ENCODE measurements at places on chromosomes 4 and X.

DNA sequence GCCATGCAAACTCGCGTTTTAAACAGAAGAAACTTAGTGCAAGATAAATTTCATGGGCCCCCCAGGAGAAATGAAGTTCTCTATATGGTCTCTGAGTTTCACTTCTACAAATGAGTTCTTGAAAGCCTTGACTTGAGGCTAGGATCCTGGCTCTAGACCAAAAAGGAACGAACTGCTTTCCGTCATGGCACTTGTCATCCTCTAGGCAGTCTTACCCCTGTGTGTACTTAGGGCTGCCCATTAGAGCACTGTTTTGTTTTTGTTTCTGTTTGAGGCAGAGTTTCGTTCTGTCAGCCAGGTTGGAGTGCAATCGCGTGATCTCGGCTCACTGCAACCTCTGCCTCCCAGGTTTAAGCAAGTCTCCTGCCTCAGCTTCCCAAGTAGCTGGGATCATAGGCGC, 29.0 kb downstream of the RNF4 start:
- no peak for DNase-seq

DNA sequence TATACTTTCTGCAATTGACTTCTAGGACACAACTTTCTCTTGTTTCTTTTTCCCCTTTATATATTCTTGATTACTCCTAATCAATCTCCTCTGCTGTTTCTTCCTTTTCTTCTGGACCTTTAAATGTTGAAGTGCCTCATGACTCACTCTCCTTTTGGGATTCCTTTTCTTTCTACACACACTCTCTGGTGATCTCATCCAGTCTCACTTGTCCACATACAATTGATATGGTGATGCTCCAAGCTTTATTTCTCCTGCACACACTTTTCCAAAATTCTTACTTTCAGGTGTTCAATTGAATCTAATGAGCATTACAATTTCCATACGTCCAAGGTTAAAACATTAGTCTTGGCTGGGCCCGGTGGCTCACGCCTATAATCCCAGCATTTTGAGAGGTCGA, 794.8 kb upstream of the EPHA5 start:
- no peak for DNase-seq

DNA sequence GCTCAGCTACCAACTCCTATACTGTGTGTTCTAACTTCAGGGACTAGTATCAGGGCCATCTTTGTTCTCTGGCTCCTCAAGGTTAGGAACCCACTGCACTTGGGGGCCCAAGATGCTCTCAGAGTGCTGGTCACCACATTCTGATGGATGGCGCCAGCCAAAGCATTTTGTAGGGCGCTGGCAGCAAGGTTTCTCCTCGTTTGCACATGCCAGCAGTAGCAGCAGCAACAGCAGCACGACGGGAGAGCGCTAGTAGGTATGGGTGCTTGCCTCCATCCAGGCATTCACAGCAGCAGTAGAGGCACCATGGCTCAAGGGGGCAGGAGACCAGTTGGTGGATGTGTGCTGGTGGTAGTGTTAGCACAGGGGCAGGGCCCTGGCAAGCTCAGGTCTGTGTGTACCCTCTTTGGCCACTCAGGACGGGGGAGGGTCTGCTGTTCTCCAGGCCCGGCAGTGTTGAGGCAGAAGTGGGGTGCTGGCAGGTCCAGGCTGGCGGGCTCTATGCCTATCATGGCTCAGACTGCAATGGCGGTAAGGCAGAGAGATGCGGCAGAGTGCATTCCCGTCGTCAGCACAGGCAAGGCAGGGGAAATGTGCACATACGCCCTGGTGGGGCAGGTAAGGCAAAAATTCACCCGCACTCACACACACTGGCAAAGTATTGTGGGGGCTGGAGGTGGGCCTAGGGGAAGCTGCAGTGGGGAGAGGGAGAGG, 56.6 kb downstream of the SERPINA7 start:
- no peak for DNase-seq

- no peak for DNase-seq
These were observed 213.7 kb downstream of the AFAP1 start for GRCh38 chr4:7725951-7726350.

DNA sequence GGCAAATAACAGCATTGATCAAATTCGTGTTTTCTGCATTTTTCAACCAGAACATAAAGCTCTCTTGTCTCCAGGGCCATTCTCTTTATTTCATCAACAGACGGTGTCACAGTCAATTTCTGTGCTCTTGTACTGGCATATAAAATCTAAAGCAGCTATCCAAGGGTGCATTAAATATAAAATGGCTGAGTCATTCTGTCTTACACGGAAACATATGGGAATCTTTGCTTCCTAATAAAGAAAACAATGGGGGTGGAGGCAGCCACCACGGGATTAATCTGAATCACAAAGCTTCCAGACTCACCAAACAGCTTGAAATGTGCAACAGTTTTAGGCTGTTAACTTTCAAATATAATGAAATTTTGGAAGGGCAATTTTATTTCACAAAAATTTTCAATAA, 132.6 kb downstream of the IL15 start:
- no peak for DNase-seq

GRCh38 chrX:39915081-39915480, 182.7 kb downstream of the BCOR start:
- DNase-seq, result no peak

- no peak for DNase-seq
These were observed 108.8 kb downstream of the TMA16 start for GRCh38 chr4:163603257-163603656.

DNA sequence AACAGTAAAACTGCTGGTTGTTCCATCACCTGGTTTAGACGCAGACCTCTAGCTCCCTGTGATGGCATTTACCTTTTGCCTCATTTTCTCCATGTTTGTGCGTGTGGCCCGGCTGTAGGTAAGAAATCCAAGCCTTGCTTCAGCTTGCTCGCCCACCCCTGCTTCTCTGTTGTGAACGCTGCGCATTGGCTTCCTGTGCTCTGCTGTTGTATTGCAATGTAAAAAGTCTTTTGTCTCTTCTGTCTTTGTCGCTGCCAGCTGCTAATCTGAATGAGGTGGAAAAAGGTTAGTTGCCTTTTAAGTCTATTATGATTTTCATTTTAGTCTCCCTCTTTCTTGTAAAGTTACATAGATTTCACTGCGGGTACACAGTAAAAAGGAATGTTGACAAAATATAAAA, 127.3 kb upstream of the PACRGL start:
- no peak for DNase-seq

DNA sequence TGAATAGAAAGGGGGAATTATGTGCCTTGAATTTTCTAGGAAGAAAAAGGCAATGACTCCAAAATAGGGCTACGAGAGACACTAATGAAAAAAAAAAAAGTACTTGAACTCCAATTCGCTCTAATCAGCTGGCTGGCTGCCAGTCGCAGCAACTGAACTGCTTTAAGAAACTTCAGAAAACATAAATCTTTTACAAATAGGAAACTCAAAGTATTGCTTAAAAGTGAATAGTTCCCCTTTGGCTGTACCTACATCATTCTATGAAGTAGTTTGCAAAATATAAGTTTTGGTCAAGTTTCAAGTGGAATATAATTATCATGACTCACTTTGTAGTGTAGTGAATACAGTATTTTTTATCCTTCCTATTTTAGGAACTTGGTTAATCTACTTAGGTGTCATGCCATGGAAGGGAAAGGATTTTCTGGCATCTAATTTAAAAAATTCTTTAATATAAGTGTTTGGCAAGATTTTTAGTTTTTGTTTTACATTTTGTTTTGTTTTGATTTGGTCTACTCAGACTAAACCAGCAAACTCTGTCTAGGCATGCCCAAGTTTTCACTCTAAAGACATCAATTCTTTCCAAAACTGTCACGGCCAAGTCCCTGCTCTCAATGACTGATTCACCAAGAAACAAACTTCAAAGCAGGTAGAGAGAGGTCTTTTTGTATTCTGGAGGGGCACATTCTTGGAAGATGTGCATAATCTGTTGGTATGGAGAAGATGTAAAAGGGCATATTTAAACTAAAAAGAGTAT, 382.4 kb upstream of the GALNT7 start:
- DNase-seq, result no peak

- DNase-seq, result no peak
These were observed 9.3 kb downstream of the LCORL start for GRCh38 chr4:18012134-18012806.

DNA sequence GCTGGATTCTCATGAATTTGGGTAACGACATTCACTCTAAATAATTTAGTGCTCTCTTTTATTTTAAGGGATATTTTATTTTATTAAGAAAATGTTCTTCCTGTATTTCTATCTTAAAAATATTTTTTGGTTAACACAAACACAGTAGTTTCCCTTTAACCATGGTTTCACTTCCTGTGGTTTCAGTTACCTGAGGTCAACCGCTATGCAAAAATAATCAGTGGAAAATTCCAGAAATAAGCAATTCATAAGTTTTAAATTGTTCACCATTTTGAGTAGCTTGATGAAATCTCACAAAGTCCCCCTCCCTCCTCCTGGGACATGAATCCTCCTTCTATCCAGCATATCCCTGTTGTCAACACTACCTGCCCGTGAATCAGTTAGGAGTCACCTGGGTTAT, 71.4 kb downstream of the GBA3 start:
- DNase-seq, result no peak

- no peak for DNase-seq
These were observed 1440.2 kb downstream of the ADGRL3 start for GRCh38 chr4:62640296-62640695.

DNA sequence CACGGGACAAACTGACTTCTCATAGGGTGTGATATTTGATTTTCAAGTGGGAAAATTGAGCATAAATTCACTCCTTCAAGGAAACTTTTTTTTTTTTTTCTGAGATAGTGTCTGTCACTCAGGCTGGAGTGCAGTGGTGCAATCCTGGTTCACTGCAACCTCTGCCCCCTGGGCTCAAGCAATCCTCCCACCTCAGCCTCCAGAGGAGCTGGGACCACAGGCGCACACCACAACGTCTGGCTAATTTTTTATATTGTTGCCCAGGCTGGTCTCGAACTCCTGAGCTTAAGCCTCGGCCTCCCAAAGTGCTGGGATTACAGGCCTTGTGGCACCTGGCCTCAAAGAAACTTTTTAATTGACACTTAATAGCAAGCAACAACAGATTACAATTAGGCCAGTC, 13.8 kb downstream of the CLDN34 start:
- DNase-seq, result no peak

GRCh38 chrX:135408794-135409193, 12.9 kb upstream of the SMIM10L2A start:
- DNase-seq, result no peak

- no peak for DNase-seq
These were observed 29.4 kb downstream of the TRPC5 start for GRCh38 chrX:112053169-112053568.

GRCh38 chr4:103264905-103265304, 66.8 kb upstream of the CENPE start:
- DNase-seq, result no peak

DNA sequence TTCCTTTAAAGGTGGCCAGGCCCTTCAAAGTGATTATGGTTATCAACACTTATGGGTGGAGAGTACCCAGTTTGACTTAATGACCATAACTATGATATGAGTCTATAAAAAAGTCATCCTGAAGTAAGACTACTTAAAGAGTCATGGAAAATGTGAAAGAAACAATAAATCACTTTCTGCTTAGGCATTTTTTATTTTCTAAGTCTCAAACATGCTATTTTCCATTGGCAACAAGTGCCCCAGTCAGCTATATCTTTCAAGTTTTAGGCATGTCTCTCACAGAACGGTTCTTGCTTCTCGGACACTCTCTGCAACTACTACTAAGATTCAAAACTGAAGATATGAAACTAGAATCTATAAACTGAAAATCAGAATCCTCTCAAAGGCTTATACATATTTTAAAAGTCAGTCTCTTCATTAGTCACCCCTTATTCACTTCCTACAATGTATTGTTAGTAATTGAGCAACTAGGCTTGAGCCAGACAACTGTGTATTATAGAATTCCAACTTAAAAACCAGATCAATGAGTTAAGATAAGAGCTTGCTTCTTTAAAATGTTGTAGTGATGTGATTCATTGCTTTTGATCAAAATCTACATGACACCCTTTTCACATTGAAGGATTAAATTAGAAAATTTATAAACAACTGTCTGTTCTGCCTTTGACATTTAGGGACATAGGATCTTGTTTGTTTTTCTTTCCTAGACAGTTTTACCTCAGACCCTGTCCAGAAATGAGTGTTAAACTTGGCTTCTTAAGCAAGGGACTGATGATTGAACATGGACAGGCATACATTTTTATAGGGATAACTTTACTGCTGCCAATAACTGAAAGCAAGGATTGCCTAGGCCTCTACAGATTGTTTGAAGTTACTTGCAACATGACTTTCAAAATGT, 2.9 kb downstream of the ANTXR2 start:
- DNase-seq, result no peak

DNA sequence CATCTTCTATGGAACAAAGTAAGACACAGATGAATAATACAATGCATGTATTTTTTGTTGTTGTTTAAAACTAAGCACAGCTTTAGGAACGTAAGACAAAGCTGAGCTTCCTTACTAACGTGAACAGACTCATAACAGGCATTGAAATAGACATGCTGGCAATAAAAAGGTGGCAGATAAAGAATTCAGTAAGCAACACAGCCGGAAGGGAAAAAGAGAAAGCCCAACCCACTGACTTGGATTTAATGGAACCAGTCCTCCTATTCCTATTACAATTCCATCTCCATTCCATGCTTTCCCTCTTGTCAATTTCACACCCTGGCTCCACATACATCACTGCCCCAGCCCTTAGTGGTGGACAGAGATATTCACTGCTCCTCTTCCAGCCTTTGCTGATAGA, 182.1 kb downstream of the NSUN7 start:
- DNase-seq, result no peak

GRCh38 chr4:24411806-24412205, 172.5 kb downstream of the DHX15 start:
- no peak for DNase-seq
